Hematopoietic multipotent progenitor cell treated with erythropoietin and hydrocortisone succinate and interleukin-3 and kit ligand, for 6 days (in vitro differentiated cells): ENCODE measurements at places on chromosomes 16 and 17.

DNA sequence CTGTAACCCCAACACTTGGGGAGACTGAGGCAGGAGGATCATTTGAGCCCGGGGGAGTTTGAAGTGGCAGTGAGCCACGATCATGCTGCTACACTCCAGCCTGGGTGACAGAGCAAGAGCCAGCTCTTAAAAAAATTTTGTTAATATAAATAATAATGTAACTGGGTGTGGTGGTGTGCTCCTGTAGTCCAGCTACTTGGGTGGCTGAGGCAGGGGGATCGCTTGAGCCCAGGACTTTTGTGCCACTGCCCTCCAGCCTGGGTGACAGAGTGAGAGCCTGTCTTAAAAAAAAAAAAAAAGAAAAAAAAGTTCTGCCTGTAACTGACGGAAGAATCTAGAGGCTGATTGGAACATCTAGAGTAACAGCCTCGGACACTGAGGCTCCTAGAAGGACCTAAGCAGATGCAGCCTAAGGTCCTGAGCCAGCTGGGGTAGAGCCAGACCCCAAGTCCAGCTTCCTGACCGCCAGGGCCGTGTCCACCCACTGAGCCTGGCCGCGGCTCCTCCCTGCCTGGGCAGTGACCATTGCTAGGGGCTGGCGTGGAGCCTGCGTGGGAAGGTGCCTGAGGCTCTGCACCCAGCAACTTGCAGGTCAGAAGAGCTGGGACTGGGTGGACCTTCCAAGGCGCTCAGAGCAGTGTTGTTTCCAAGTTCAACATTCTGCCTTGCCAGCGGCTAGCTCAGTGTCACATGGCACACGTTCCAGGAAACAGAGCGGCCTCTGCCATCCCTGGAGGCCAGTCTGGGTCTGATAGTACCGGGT lies 209.4 kb upstream of the CIBAR2 start:
- peak; percentile 73 for DNase-seq

DNA sequence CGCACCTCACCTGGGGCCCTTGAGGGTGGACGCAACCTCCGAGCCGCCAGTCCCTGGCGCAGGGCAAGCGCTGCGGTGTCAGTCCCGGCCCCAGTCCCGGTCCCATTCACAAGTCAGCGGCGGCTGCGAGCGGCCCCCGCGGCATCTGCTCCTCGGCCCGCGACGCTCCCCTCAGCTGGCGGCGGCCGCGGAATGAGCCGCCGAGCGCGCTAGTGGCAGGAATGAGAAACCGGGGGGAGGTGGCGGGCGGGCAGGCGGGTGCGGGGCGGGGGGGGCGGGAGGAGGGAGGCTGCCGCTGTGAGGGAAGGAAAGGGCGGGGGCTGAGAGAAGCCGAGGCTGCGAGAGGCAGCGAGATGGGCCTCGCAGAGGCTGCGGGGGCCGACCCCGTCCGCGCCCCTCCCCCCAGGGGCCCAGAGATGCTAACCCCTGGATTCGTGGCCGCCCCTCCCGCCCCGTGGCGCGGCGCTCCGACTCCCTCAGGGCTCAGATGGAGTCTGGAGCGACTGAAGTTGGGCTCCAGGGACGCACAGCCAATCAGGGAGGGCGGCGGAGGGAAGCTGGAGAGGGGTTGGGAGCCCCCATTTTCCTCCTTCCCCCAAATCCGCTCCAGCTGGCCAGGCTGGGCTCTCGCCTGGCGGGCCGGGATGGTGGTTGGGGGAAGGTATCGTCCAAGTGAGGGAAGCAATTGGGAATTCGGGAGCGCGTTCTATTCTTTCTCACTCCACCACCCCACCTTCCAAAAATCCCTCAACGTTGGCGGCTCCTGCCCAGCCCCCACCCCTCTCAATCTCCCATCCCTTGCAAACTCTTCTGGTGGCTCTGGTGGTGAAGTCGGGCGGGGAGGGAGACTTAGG lies at the start of gene CDH11:
Gene CDH11 (minus strand): TSS at position 194 of the 854 bp plus-strand sequence. CDS start 117,194 bp downstream, outside the sequence.
- DNase-seq: no peak

DNA sequence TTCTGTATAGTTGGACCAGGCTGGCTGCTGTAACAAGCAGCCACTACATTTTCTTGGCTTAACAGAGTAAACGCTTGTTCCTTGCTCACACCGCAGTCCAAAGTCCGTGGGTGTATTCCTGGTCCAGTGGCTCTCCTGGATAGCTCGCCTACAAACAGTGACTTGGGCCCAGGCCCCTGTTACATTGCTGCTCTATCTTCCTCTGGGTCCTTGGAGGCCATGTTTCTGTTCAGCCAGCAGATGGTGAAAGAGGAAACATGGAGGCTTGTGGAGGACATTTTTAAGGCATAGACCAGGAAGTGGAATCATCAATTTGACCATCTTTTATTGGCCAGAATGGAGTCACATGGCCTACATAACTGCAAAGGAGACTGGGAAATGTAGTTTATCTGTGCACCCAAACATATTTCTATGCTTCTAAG lies 55.1 kb downstream of the ATP2C2 start:
- DNase-seq: peak; percentile 71

- no peak for DNase-seq
Measured at GRCh38 chr17:55267777-55268648, 3.3 kb downstream of the HLF start.

- no peak for DNase-seq
Measured at GRCh38 chr17:30378241-30378824, 394 bp upstream of the CPD start.

GRCh38 chr17:4082136-4082924 lies 60.5 kb downstream of the ZZEF1 start:
- no peak for DNase-seq

GRCh38 chr16:81888520-81889394 lies 109.7 kb downstream of the PLCG2 start:
- DNase-seq: no peak

DNA sequence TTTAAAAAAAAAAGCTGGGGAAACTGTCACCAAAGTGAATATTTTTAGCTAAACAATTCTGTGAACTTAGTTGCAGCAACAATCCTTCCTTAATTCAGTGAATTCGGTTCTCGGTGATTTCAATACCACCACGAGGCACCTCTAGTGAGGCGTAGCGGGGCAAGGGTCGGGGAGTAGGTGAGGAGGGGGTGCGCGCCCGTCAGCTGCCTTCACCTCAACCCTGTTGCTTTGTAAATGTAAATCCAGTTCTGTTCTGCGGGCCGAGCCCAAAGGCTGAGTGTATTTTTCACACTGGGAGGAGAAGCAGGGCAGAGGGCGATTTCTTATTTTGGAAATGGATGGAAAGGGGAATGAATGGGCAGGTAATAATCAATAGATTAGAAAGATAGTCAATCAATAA lies 17.4 kb downstream of the SALL1 start:
- DNase-seq: no peak

GRCh38 chr16:78438219-78438618 lies 338.8 kb downstream of the WWOX start:
- no peak for DNase-seq

- DNase-seq: no peak
Measured at GRCh38 chr16:54796211-54796610, 134.5 kb upstream of the IRX5 start.

- no peak for DNase-seq
Measured at GRCh38 chr17:58684003-58684402, 7.8 kb downstream of the TEX14 start.

DNA sequence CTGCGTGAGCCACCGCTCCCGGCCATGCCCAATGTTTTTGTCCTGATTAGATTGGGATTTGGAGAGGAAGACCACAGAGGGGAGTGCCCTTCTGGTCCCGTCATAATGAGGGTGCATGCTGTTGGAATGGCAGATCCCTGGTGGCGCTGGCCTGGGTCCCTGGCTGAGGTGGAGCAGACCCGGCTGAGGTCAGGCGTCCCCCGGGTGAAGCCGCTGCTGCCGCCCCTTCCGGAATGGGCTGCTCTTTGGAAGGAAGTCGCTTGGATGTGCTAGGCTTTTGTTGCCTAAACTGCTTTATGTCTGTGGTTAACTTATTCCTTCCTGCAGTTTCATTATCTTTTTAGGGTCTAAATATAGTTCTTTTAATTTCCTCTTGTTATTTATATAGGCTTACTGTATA lies 120.3 kb upstream of the CHMP6 start:
- DNase-seq: peak; percentile 49

DNA sequence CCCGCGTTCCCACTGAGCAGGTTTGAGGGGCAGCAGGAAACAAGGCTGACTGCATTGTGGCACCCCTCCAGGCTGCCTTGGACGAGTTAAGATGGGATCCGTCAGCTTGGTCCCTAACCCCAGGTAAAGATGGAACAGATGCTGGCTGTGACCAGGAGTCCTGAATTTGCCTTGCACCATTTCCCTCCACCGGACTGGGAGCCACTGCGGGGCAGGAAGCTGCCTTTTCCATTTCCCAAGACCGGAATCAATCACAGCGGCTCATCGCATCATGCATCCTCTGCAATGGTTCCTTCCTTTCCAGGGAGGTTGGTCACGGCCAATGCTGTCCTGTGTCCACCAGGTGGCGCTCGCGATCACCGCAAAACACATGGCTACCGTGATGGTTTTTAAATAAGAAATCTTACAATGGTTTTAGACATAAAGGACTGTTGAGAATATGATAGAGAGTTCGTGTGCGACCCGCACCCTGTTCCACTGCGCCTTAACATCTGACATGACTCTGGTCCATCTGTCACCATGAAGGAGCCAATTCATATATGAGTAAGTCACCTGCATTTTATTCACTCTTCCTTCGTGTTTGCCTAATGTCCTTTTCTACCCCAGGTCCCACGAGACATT lies 6.8 kb upstream of the MEAK7 start:
- DNase-seq: peak; percentile 85

DNA sequence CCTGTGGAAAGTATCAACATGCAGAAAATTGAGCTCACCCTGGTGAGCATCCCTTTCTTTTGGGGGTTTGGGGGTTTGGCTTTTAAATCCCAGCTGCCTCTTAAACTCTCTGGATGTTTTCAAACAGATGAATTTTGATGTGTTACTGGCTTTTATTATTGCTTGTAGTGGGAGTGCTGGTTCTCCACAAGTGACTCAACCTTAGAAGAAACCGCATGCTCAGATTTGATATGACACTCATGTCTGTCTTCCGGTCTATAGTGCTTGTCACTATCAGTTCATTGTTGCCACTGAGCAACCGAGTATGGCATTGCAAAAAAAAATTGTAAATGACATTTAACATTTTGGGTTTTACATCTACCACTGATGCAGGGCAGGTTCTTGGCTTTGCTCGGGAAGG lies 104.5 kb downstream of the HS3ST4 start:
- no peak for DNase-seq

DNA sequence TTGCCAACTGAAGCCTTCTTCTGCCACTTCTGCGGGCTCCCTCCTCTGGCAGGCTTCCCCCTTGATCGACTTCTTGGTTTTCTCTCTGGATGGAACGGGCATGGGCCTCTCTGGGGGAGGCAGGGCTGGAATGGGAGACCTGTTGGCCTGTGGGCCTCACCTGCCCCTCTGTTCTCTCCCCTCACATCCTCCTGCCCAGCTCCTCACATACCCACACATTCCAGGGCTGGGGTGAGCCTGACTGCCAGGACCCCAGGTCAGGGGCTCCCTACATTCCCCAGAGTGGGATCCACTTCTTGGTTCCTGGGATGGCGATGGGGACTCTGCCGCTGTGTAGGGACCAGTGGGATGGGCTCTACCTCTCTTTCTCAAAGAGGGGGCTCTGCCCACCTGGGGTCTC lies 6.5 kb upstream of the LASP1NB start:
- DNase-seq: no peak

DNA sequence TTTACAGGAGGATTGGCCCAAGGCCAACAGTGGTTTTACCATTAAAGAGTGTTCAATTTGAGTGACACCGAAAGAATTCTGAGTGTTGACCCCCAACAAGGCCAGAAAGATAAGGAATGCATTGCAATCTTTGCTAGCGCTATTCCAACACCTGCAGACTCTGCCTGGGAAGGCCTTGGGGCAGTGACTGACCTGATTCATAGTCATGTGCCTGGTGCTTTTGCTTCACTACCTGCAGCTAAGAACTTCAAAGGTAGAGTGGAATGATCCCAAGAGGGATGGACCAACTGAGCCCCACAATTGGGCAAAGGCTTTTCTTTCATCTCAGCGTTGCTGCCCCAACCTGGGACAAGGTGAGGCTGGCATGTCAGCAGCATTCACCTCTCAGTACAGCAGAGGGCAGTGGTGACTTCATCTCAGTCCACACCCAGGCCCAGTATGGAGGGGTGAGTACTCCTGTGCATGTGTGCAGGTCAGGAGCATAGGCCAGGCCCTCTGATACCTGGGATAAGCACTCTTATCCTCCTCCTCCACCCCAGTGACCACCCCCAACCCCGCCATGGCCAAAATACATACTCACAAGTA lies 149.6 kb upstream of the GNAO1 start:
- DNase-seq: peak; percentile 40

DNA sequence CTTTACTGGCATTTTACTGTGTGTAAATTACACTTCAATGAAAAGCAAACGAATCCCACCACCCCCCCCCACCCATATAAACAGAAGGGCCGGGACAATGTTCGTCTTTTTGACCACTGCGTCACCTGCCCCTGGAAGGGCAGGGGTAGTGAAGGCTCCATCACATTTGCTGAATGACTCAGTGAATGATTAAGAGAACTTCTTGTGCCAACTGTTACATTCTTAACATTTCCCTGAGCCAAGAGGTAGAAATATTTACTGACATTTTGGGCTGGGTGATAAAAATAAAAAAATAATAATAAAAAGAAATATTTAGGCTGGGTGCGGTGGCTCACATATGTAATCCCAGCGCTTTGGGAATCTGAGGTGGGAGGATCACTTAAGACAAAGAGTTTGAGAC lies 24.1 kb downstream of the C16orf96 start:
- DNase-seq: no peak

- no peak for DNase-seq
Measured at GRCh38 chr17:72297326-72298115, 176.7 kb downstream of the SOX9 start.

DNA sequence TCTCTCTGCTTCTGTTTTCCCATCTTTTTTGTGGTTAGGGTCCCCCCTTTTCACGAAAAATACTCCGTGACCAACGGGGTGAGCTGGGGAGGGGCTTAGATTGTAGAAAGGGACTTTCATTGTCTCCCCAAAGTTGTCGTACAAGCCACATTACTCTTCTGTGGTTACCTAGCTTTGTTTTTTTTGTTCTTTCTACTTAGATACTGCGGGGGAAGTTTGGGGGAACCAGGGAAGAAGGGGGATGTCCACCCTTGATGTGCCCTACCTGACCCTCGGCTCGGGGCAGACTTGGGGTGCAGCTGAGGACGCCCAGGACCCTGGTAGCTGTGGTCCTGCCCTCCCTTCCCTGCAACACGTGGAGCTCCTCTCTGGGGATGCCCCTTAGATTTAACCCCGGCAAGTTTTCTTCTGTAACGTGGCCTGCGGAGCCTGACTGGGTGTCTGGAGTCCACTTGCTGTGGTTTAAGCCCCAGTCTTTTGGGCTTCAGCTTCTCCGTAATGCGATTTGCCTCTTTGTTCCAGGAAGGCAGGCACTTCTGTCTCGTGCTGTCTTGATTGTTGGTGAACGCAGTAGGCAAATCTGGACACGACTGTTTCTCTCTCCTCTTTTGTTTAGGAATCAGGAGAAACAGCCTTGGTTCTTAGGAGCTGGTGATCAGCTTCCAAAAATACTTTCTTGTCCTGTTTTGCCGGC lies 892 bp downstream of the ABCC1 start:
- peak; percentile 70 for DNase-seq
